Suppressor macrophage treated with lipopolysaccharide for 1 hour (primary cell): ENCODE measurements at places on chromosomes 2 and 18.

GRCh38 chr2:20421988-20422370, 24.9 kb upstream of the RHOB start:
- DNase-seq, result no peak

DNA sequence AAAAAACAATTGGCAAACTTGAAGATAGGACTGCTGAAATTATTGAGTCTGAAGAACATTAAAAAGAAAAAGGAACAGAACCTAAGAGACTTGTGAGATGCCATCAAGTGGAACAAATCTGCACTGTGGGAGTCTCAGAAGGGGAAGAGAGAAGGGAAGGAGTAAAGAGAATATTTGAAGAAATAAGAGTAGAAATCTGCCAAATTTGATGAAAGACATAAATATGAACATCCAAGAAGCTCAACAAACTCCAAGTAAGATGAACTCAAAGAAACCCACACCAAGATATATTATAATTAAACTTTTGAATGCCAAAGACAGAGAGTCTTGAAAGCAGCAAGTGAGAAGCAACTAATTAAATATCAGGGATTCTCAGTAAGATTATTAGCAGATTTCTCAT, 102.7 kb downstream of the ZNF519 start:
- DNase-seq, result no peak

DNA sequence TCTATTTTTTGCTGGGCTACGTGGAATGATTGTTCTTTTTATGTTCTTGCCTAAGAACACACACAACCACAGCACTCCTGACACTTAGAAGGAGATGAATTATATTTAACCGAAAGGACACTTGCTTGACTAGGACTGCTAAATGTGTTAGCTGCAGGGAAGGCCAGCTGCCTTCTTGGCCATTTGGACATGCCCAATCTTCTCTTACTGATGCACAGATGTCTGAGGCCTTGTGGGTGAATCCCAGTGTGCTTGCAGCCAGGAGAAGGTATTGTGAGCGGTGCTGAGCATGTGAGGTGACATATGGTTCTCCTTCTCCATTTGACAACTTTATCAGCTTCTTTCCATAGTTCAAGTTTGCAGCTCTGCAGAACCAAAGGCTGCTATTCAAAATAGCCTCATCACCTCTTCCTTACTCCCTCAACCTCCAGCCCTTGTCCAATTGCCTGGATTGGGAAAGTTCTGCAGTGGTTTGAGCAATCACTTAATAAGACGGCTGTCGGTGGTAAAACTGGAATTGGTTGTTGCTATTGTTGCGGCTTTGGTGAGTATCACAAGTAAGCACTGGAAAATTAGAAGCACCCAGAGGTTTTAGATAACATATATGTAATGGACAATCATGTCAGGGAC, 1113.3 kb downstream of the TSN start:
- no peak for DNase-seq

- no peak for DNase-seq
These were observed 61.4 kb upstream of the KIF5C start for GRCh38 chr2:148813603-148814065.

GRCh38 chr2:164287056-164287455, 334.2 kb downstream of the GRB14 start:
- no peak for DNase-seq

GRCh38 chr2:69082430-69082997, 69.5 kb downstream of the ANTXR1 start:
- DNase-seq, result peak; percentile 83

DNA sequence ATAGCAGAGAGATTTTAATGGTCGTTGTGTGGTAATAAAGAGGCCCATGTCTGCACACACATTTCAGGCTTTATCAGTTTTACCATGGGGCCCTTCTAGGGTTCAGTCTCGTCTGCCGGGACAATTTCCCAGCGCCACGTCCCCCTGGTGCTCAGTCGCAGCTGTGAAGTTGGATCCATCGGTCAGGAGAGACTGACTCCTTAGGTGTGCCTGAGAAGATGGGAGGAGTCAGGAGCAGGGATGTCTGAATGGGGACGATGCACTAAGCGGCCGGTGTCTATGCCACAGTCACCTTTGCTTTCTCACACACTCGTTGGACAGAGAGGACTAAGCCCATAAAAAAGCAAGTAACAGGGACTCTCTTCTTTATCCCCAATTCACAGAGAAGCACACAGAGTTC, 71.4 kb downstream of the TWIST2 start:
- no peak for DNase-seq

GRCh38 chr2:190440113-190440512, 32.0 kb downstream of the MFSD6 start:
- no peak for DNase-seq

GRCh38 chr18:2441544-2441943, 129.8 kb downstream of the METTL4 start:
- no peak for DNase-seq

DNA sequence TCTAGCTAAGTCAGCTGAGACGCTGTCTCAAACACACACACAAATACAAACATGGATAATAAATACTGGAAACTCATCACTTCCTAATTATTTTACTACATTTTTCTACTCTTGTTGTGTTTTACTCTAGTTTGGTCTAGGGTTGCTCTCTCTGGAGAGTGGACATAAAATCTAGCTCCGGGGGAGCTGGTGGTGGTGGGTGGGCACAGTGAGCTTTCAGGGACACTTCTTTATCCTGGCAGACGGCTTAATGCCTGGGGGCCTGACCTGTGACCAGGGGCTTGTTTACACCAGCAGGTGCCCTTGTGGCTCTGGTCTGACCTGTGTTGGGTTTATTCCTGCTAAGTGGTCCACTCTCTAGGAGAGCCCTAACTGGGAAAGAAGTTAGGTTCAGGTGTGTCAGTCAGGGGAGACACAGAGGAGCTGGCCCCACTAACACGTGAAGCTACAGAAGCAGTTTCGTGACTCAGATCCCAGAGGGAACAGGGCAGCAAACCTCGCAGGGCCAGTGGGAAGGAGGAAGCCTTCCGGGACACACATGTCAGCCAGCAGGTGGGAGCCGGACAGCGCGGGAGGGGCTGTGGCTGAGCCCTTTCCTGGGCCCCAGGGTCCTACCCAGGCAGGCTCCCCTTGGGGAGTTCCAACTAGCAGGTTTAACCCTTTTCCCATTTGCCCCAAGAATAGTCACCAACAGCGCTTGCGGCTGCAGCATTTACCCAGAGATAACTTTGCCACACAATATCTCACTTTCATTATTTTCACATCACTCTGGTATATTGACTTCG, 22.5 kb upstream of the BOK start:
- DNase-seq, result no peak

DNA sequence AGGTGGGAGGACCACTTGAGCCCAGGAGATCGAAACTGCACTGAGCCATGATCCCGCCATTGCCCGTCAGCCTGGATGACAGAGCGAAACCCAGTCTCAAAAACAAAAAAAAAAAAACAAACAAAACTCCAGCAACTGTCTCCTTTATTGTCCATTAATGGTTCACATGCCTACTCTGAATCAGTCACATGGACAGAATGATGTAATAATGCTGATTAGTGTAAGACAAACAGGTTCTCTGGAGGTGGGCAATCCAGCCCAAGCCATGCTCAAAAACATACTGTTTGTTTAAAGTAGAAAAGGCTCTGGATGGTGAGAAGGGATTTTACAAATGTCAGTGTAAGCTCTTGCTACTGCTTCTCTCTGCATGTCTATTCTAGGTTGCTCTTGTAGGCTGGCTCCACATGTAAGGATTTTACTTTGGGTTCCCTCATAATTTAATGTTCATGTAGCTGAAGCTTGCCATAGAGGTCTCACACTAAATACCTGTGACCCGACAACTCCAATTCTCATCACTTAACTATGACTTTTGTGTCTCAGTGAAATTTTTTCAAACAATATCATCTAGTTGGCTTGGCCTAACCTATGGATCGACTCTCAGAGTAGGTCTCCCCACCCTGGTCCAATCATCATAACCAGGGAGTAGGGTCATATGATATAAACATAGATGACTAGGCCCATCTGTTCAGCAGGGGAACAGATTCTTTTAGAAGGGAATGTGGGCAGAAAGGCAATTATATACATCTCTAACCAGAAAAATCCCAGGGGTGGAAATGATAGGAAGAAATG, 83.9 kb upstream of the SLC39A10 start:
- DNase-seq, result no peak

GRCh38 chr2:32262105-32262504, 2.6 kb downstream of the NLRC4 start:
- peak; percentile 81 for DNase-seq

DNA sequence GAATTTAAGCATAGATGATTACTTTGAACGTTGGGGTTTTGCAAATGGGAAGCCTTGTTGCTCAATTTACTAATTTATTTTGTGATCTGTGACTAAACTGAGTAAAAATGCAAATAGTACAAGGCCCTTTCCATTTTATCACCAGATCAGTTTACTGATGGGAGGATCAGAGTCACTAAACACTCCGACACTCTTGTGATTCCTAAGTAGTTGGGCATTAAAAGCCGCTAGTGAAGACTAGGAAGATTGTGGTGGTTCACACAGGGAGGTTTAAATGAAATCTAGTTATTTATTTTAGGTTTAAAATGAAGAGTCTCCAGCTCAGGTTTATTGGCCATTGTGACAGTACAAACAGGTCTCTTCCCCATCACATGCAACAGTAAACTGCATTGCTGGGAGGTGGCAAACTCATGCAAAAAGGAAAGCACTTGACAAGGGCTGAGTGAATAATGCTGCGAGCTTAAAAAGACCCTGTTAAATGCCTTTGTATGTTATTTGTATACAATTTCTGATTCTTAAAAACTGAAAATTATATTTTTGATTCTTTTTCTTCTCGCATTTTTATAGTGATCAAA, 394.8 kb upstream of the FANCL start:
- no peak for DNase-seq

GRCh38 chr2:11019614-11020013, 107.9 kb downstream of the KCNF1 start:
- DNase-seq, result no peak

GRCh38 chr2:102264952-102265351, 46.4 kb upstream of the IL1RL1 start:
- no peak for DNase-seq

DNA sequence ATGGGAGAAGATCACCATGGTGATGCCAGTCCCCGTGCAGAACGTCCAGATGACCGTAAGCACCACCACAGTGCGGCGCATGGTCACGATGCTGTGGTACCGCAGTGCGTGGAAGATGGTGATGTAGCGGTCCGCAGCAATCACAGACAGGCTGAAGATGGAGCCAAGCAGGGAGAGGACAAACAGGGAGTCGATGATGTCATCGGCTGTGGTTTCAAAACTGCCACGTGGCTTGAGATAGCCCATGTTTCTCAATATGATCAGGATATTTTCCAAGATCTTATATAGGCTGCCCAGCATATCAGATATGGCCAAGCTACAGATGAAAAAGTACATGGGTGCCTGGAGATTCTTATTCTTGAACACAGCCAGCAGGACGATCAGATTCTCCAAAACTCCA, 30.3 kb downstream of the MC2R start:
- no peak for DNase-seq

DNA sequence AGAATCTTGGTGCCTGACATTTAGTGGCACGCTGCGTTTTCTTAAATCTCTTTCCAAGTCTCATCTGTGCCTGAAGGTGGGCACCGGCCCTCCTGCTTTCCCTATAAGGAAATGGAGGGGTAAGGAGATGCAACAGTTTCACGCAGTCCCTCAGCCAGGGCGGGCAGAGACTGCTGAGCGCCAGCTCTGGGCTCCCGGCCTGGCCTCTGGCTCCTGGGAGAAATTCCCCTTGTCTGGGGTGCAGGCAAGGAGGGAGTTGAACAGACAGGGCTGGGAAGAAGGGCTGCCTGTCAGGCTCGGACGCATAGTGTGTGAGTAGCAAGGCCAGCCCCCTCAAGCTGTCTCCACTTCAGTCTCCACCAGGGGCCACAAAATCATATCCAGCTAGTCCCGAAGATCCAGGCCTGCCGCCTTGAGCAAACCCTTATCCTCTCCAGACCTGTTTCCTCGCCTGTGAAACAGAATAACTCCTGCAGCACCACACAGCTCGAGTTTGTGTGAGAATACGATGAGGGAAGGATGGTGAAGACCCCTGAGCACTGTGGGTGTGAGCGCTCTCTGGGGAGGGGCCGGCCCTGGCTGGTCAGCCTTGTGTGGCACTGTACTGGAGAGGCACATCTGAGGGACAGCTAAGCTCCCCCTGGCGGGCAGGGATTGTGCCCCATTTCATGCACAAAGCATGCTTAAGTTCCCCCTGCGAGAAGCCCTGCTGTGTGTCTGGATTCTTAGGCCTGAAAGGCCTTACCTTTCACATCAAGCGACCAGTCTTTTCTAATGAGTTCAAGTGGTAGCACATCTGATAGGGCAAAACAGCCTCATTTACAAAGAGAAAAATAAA, 33.8 kb downstream of the SDC1 start:
- DNase-seq, result no peak

- no peak for DNase-seq
These were observed 108.4 kb downstream of the CAMKMT start for GRCh38 chr2:44470151-44470550.

GRCh38 chr18:39454866-39455265, 1889.3 kb upstream of the CELF4 start:
- no peak for DNase-seq

- no peak for DNase-seq
These were observed 147.4 kb upstream of the REV1 start for GRCh38 chr2:99637159-99637697.

DNA sequence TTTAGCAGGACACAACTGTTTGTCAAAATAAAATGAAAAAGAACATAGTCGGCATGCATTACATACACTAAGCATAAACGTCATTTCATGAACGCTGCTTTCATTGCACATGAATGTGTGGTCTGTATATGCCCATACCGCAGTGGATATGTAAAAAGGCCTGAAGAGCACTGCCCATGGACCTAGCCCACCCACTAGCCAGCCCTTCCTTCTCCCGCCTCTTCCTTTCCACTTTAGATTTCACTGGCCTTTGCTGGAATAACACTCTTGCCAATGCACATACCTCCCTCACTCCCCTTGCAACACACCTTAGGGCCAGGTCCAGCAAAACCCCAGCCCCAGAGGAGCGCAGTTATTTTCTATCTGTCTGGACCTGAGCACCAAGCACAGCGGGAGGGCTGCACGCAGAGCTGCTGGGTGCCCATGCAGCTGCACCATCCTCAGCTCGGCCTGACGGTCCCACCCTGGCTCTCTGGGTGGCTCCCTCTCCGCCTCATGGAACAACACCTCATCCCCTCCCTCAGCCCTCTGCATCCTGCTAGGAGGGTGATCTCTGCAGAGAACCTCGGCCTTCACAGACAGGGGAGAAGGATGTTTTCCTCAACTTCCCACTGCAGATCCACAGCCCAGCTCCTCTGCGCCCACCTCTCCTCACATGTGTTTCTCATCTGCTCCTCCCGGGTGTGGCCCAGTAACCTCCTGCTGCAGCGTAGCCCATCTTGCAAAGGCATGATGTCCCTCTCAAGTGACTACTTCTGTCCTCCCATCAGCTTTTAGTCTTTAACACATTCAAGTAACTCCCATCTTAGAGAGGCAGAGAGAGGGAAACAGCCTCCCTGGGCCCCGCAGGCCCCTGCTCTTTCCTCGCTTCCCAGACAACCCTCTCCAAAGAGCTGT, 72.7 kb downstream of the FBXO15 start:
- no peak for DNase-seq
